Stimulated activated CD8-positive, alpha-beta memory T cell treated with anti-CD3 and anti-CD28 coated beads, Interleukin-12 subunit alpha, Interleukin-12 subunit beta, amount 100 ng/mL, for 1 hour (primary cell): ENCODE measurements at places on chromosomes 2 and 18.

DNA sequence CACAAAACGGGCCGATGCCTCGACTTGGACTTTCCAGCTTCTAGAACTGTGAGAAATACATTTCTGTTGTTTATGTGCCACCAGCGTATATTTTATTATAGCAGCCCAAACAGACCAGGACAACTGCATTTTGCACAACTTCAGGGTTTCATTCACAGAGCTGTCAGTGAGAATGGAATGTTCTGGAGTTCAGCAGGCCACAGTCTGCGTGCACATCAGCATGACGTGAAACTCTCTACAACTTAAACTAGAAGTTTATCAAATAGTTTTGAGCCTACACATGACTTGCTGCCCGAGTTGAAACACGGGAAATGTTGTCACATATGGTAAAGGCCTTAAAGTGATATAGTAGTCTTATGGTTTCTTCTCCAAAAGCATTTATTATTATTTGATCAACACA, 3.9 kb upstream of the TRIB2 start:
- no peak for DNase-seq

DNA sequence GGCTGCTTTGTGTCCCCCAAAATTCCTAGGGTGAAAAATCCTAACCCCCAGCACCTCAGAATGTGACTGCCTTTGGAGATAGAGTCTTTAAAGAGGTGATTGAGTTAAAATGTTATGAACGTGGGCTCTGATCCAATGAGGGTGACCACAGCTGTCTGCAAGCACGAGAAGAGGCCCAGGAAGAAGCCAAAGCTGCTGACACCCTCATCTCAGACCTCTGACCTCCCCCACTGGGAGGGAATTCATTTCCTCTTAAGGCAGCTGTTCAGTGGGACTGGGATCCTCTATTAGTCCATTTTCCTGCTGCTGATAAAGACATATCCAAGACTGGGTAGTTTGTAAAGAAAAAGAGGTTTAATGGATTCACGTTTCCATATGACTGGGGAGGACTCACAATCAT, 544.4 kb downstream of the DCDC2C start:
- no peak for DNase-seq

DNA sequence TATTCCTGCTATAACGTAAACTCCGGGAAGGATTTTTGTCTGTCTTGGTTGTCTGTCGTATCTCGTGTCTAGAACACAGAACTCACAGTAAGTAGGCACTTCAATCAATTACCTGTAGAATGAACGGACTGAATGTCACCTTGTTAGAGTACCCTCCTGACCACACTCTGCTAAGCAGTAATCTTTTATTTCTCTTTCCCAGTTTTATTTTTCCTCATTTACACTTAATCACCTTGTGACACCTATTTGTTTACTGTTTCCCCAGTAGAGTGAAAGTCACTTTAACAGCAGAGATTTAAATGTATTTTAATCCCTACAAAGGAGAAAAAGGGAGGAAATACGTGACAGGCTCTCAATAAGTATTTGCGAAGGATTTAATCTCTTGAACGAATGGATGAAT, 514 bp upstream of the EPB41L5 start:
- no peak for DNase-seq

DNA sequence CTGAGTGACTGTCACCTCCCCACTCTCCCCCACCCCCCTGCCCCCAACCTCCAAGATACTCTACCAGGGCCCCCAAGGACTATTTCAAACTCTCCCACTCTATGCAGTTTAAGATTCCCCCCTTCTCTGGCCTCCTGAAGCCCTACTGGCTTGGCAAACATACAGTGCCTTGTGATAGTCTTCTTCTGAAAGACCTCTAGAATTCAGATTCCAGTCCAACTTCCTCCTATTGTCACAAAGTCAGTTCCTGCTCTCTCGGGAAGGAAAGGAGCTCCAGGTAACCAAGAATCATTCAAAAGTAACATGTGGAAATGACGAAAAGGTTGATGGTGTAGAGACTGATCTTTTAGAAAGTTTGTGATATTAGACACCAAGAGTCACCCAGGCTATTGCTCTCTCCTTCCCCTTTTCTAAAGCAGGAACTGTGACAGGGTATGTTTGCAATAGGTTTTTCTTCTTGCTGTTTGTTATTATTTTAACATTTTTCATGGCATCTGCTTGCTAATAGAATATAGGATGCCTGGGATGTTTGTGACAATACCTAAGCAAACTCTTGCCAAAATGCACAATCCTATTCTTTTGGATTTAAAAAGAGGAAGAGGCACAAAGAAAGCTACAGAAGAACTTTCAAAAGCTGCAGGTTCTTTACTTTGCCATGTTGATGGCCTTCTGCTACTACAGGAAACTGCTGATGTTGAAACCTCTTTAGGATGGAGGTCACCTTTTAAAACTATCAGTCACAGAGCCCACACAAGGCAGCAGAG, 93.5 kb upstream of the MGAT4A start:
- DNase-seq: no peak

- DNase-seq: no peak
These were observed at the start of gene GAD1 for GRCh38 chr2:170816504-170817092. TSS of gene GAD1 (plus strand) at chr2:170816887. CDS start at chr2:170818592, 1,705 bp downstream.

DNA sequence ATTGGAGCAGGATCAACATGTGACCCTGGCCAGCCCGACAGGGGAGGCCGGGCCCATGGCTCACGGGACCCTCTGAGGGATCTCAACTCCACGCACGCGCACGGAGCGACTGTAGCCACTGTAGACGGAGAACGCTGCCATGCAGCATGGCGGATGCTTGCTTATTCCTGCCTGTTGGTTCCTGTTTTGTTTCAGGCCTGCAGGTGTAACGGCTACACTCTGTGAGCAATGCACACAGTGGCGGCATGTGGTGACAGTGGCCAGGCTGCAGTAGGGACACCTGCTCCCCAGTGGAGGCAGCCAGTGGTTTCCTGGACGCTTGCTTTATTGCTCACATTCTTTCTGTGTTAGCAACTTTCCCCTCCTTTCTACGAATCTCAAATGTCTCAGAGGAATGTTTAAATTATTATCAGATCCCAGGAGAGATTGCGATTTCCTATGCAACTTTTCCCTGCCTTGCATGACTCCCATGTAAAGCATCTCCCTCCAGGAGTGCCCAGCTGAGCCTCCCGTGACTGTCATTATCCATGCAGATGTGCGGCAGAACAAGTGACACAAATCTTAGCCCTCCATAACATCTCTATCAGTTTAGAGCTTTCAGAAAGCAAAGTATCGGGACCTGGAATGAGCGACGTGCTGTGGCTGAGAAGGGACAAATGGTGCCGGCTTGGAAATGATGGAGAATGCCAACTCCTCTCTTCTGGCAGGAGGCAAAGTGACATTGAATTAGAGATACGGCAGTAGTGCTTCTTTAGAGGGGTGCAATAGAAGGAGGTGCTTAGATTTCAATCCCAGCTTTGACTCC, 209.7 kb downstream of the ASB1 start:
- DNase-seq: no peak
